DMS153 (cell line): ENCODE measurements at places on chromosomes 6 and 20.

GRCh38 chr6:17867880-17868279, 119.6 kb downstream of the KIF13A start:
- no peak for DNase-seq

DNA sequence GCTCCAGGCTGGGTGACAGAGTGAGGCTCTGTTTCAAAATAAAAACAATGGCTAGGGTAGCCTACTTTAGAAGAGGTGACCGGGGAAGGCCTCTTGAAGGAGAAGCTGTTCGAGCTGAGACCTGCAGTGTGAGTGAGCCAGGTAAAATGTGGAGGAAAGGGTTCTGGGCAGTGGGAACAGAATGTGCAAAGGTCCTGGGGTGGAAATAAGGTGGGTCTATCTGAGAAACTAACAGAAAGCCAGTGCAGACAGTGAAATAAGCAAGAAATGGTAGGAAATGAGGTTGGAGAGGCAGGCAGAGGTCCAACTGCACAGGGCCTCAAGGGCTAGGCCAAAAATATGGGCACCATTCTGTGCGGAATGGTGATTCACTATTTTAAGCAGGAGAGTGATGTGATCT, 53.4 kb downstream of the BPIFB1 start:
- DNase-seq: no peak

DNA sequence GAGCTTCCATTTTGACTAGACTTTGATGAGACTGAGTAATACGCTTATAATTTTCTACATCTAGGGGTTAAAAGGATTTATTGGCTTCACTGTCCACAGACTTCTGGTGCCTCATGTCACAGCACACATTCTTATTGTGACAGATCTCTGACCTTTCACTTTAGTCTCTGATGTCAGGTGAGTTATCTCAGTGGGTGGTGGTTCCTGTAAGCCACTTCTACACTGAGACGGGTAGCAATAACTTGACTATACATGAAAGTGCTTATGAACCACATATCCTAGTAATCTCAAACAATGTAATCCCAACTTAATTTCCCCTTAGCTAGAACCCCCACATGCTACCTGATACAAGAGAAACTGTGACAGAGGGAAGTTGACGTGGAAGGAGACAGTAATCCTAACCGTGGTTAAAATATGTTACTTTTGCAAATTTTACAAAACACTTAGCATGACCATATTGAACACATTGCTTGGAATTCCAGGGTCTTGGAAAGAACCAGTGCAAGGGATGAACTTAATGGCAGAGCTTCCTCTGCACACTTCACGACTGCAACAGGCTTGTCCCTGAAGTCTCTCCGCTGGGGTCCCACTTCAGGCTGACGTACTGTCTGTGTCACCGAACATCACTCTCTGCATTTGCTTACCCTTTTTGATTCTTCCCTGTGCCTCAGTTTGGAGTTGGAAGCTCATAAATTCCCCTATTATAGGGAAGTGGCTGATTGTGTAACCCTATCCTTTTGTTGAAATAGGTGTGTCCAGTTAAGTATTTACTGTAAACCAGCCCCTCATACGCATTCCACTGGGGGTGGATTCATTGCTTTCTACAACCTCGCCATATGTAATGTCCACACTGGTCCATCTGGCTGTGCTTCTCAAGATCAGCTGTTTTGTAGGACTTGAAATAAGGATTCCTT, 6.4 kb upstream of the TRIM40 start:
- no peak for DNase-seq

- no peak for DNase-seq
Observed at GRCh38 chr6:17940151-17940792, 47.2 kb downstream of the KIF13A start.

DNA sequence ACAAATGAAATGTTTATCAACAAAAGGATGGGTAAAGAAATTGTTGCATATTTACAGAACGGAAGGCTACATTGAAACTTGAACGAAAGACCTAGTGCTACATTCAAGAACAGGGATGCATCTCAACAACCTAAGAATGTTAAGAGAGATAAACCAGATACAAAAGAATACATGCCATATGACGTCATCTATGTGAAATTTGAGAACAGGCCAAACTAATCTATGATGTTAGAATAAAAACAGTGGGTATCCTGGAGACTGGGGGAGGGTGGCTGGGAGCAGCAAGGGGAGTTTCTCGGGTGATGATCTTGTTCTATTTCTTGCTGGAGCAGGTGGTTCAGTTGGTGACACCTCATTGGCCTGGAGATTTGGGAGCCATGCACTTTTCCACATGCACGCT, 81.5 kb downstream of the SULF2 start:
- DNase-seq: no peak

DNA sequence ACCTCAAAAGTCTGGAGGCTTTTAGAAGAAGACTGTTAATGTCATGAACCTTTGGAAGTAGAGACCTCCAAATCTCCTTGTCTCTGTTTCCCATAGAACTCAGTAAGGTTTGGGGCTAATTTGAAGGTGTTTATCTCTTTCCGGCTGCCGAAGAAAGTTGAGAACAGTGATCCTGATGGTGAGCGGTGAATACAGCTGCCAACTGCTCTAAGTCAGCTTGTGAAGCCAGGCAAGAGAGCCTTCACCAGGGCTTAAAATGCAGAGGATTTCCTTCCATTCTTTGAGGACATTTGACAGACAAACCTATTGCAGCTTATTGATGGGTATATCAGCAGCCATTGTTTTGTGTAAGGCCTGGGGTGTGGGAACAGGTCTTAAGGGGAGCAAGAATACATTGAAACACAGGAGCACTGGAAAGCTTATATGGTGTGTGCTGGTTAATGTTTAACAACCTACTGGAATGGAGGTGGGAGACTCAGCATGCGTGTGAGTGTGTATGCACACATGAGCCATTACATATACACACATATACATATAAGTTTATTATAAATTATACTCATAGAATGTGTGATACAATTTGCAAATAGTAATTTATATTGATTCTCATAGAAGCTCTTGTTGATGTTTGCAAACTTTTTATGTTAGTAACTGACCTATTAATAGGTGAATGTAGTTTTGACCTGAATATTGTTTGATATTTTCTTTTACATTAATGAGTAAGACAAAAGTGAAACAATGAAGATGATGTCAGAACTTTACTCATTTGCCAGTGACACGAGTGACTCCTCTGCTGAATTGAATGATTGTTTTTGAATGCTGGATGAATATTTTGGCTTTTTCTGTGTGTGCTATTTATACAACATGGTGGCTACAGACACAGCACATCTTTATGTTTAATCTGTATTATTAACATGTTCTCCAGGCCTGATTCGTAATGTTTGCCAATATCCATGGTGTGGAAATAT, 18.1 kb downstream of the PLEKHG1 start:
- DNase-seq: no peak

DNA sequence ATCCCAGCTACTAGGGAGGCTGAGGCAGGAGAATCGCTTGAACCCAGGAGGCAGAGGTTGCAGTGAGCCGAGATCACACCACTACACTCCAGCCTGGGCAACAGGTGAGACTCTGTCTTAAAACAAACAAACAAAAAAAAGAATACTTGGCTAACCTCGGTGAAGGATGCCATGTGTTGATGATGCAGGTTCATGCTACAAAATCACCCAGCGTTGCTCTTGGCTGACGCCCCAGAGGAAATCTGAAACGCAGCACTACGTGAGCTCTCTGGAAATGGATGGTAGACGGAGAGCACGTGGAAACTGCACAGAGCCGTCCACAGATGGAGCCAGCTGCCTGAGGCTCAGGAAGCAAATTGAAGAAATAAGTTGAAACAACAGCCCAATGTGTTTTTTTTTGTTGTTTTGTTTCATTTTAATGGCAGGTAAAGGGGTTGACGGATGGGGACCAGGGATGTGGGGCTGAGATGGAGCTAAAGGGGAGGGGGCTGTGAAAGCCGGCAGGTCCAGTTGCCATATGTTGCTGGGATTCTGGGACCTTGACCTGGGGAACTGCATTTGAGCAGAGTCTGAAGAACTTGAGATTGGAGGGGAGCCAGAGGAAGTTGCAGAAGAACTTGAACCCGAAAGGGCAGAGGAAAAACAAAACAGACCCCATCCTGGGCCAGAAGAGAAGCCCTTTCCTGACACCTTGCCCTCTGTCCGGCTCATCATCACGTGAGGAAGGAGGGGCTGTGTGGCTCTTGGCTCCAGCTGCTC, 12.8 kb upstream of the MANBAL start:
- DNase-seq: peak; percentile 57

GRCh38 chr6:127547904-127548649, 28.9 kb upstream of the C6orf58 start:
- DNase-seq: no peak

DNA sequence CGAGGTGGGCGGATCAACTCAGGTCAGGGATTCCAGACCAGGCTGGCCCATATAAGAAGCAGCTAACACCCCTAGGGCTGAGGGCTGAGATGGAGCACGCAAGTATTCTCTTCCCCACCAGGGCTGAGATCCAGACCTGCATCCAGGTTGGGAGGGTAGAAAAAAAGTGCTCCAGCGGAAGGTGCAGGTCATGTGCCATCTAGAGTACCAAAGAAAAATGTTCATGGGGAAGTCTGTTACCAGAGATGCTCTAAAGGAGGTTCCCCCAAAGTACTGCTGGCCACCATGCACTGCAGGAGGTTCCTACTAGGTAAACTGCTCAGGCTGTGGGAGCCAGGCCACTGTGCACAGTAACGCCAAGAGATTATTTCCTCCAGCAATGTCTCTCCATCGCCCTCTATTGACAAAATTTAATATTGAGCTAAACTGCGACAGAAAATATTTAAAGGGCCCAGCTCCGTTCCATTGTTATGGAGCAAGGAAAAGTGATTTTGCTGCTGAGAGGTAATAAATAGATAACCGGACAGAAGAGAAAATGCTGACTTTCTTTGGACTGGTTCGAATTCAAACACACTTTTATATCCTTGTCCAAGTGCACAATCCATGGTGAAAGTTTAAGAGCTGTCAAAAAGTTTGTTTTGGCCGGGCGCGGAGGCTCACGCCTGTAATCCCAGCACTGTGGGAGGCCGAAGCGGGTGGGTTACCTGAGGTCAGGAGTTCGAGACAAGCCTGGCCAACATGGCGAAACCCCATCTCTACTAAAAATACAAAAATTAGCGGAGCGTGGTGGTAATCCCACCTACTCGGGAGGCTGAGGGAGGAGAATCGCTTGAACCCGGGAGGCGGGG, 159.9 kb downstream of the OR2B2 start:
- DNase-seq: peak; percentile 77

DNA sequence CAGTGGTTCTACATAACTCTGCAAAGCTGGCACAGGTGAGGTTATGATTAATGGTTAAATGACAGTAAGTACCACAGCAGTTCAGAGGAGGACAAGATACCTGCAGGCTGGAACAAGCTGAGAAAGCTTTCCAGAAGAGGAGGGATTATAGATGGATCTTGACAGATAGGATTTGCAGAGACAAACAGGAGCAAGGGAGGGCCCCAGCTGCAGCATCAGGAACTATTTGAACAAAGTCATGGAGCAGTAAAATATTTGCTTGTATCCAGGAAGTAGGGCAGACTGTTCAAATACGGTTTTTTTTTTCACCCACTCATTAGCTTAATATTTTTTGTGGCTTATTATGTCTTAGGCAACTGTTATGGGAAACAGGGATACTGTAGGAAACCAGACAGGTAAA, 144.4 kb upstream of the MAN1A1 start:
- peak; percentile 93 for DNase-seq

- no peak for DNase-seq
Observed at GRCh38 chr20:24693466-24694156, 224.2 kb downstream of the SYNDIG1 start.

DNA sequence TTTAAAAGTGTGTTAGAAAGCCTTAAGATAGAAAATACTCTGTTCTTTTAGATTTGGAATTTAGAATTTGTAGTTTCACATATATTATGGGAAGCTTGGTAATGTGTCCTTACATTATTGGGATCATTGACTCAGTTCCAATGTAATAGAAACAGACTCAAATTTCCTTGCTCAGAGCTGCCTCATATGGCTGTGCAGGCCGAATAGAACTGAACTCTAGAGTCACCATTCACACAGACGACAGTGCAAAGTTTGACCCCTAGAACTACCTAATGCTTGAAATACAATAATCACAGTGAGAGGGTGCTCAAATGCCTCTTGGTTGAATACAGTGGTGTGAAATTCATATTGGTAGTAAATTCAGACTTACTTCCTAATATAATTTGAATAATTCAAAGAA, 482.7 kb upstream of the CITED2 start:
- no peak for DNase-seq

GRCh38 chr6:30839671-30840070, 44.6 kb upstream of the DDR1 start:
- DNase-seq: no peak

GRCh38 chr6:21199262-21199661, 394.3 kb upstream of the SOX4 start:
- no peak for DNase-seq

DNA sequence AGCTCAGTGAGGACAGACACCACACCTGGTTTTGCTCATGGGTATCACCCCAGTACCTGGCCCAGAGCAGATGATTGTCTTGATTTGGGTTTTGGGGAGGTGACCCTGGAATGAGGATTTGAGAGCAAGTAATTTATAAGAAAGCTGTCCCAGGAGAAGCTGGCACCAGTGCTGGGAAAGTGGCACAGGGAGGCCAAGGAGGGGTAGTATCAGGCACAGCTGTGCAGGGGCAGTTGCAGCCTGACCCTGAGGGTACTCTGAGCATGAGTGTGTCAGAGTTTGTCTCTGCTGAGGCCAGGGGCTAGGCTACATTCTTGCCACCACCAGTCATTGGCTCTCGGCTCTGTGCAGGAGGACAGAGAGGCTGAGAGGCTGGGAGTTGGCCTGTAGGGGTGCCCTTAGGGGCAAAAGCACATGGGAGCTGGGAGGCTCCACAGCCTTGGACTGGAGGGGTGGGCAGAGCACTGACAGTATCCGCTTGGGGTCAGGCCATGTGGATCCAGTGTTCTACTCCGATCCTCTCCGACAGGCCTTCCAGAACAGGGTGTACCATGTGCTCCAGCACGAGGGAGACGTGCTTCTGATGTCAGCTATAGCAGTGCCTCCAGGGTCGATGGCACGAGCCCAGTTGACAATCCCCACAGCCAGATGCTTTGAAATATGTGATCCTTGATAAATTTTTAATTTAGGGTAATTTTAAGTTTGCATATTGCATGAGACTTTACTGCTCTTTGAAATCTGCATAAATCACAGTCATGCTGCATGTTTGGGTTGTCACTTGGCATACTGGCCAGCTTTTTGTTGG, 121.3 kb downstream of the PHACTR3 start:
- DNase-seq: no peak
